ENCODE measurements at places on chromosomes 6 and 20. TPM values are rescaled to one million over a fixed set of nuclear protein-coding genes. Genes with fewer than 3 reads are reported as not detected.

The SYCP2L gene
- 0.29 TPM for total RNA-seq

- DNase-seq = no peak
Measured at GRCh38 chr6:47093169-47093568, 51.0 kb upstream of the ADGRF1 start.

The IL20RA gene
- 0.48 TPM for total RNA-seq

DNA sequence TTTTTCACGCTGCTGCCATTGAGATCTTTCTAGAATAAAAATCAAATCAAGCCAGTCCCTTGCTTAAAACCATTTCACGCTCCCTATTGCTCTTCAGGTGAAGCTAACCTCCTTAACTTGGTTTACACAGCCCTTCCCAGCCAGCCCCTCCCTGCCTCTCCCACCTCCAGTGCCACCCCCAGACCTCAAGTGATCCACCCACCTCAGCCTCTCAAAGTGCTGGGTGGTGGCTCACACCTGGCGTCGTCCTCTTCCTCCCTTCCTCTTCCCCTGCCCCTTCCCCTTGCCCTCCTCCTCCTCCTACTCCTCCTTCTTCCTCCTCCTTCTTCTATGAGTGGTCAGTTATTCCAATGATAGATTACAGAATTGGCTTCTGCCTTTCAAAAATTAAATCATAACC is 42.9 kb downstream of the FAM209B start:
- no peak for DNase-seq

DNA sequence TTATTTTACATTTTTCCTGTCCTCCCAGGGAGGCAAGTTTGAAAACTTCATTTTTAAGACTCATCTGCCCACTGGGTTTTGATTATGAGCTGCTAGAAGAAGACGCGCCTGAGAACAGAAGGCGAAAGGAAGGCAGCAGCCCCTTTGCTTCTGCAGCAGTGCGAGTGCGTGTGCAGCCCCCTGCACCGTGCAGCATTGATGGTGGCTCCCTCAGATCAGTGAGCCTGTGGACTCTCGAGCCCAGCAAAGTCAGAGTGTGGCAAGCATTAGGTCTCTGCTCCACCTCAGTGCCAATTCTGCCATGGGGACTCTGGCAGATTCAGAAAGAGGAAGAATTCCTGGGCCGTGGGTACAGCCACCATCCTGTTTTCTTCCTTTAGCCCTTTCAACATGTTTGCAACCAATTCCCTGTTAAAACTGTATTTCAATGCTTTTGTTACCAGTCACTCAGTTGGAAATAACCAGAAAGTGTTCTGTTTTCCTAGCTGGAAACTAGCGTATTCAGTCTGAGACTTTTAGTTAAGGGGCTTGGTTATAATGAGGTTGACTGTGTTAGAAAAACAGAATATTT is 134.8 kb upstream of the OGFRL1 start:
- DNase-seq = no peak

DNA sequence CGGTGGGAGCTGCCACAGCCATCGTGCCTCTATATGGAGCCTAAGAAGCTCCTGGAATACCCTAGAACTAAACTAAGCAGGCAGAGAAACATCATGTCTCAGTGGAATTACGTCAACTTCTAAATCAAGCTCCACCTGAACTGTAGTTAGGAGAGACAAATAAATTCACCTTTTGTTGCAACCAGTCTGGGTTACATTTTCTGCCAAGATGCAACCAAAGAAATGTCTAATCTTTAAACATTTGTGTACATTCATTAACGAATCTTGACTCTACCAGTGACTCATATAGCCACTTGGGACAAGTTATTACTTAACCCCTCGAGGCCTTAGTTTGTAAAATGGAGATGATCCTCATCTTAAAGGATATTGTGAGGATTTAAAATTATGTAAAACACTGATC is 8.9 kb downstream of the PTPRK start:
- DNase-seq = no peak

DNA sequence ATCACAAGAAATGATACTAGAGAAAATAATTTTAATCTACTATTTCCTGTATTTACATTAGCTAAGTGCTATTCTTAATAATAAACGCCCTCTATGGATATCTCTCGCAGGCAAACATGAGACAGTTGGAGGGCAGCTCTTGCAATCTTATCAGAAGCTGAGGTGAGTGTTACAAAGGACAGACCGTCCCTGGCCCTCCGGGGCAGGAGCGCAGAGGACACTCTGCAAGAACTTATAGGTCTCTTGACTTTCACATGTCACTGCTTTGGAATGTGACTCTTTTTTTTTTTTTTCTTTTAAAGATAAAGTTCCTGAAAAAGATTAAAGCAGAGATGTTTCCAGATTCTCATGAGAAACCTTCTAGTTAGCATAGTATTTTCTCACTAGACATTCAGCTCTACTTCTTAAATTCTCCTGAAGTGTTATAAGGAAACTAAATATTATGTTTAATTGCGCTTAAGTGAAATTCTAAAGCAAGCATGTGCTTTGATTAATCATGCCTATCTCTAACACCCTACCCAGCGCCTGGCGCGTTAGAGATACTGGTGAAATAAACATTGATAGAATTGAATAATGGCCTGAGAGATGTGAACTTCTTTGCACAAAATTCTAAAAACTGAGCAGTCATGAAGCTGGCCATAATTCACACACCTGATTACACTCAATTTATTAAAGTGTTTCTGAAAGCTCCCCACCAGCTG is 57.4 kb downstream of the SYTL3 start:
- no peak for DNase-seq

DNA sequence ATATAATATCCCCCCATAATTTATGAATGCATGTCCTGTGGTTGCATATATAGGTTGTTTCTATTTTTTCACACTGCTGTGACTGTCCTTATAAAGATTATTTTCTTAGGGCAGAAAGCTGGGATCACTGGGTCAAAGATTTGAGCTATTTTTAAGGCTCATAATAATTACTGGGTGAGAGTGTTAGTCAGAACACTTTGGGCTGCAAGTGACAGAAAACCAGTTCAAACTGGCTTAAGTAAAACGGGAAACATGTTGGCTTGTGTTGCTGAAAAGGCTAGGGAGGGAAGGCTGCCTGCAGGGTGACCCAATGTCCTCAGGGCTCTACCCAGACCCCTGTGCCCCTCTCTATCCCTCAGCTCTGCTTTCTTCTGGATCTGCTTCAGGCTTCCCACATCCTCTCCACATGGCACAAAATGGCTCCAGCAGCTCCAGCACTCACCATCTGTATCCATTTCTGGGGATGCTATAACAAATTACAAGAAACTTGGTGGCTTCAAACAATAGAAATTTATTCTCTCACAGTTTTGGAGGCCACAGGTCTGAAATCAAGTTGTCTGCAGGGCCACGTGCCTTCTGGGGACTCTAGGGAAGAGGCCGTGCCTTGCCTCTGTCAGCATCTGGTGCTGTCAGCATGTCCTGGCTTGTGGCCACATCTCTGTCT is 33.1 kb upstream of the MLN start:
- no peak for DNase-seq

GRCh38 chr6:15682965-15683822 is 20.4 kb upstream of the DTNBP1 start:
- DNase-seq = no peak

DNA sequence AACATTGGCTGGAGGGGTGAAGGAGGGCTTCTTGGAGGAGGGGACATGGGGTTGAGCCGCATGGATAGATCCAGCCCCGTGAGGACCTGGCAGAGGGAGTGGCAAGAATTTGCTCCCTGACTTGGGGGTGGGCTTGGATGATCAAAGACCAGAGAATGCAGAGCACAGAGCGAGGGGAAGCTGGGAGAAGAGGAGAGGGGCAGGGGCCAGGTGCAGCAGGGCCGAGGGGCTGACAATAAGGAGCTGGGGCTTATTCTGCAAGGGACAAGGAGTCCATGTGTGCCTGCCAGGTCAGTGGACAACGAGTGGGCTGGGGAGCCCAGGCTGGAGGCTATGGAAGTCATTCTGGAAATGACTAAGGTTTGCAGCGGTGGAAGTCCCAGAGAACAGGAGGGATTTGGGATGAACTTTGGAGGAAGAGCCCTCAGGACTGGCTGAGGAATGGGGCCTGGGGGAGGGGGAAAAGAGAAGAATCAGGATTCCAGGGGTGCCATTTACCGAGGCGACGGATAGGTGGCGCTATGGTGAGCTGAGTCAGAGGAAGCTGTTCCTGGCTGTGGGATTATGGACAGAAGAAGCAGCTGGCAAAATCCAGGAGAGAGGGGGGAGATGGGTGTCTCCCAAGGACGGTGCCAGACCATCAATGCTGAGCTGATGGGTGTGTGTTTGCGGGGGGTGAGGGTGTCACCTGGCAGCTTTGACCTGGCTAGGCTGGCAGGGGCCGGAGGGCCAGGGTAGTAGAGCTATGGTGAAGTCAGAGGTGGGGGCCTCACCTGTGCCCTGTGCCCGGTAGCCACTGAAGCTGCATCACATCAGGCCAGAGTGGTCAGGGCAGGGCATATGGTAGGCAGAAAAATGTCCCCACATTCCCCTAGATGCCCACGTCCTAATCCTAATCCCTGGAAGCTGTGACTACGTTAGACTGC is 7.8 kb downstream of the KCNG1 start:
- DNase-seq = no peak

The FRK gene
- total RNA-seq = 0.06 TPM

The SLC25A27 gene
- total RNA-seq = 2.6 TPM

DNA sequence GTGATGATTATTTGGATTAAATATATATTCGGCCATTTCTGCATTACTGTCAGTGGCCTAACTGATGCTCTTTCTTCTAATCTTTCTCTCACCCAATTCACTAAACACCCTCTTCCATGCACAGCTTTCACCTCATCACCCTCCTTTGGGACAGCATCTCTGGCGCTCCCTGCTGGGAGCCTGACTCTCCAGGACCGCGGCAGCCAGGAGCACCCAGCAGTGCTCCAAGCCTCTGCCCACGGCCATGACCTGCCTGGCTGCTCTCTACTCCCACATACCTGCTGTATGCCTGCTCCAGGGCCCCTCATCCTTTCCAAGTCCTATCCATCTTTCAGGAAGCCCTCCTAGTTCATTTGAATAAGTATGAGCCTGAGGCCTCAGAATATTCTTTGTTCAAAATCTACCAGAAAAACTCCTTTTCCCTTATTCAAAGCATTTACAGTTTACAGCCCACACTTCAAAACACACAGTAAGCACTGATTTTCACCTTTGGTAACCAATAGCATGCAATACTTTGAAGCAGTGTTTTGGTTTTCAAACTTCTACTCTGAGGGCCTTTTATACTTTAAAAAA is 15.2 kb downstream of the CTCFL start:
- DNase-seq = no peak

DNA sequence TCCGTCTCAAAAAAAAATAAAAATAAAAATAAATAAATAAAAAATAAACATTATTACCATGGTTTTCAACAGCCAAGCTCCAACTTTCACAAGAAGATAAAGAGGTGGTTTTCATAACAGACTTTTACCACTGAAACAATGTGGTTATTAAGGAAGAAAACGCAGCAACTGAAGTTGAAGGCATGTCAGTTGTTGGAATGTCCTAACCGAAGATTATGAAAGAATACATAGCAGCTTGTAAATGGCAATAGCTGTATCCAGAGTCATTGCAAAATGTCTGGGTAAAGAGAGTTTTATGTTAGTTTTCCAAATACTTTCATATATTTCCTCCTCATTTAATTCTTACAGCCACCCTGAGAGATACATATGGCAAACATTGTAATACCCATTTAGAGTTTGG is 161.6 kb upstream of the MARCKS start:
- no peak for DNase-seq

- no peak for DNase-seq
Measured at GRCh38 chr6:166849749-166850183, 106.6 kb downstream of the RNASET2 start.

- DNase-seq = no peak
Measured at GRCh38 chr20:15863735-15864134, 709.5 kb downstream of the KIF16B start.

The EFCAB8 gene
- not detected for total RNA-seq

DNA sequence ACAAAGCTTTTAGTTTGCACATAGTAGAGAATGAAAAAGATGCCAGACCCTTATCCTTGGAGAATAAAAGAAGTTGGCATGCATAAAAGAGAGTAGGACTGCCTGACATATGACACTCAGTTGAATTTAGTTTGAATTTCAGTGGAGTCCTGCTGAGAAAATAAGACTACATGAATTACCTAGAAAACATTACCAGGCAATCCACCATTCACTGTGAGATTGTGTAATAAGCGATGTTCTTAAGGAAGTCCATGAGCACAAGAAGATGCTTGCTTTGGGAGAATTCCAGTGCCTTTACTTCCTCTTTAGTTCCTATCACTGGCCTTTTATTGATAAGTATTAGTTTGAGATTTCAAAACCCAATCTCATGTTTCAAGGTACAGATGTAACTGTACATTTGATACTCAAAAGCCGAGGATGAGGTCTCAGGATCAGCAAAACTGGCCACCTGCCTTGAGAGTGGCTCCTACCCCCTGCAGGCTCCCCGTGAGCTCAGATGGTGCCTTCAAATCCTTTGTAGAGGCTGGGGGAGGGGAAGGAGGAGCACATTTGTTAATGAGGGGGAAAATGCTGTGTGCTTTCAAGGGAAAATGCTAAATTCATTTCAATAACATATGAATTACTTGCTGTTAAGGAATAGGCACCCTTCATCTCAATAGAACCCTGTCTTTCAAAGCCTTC is 11.2 kb upstream of the UNC93A start:
- no peak for DNase-seq

GRCh38 chr6:134863763-134864510 is 86.0 kb downstream of the ALDH8A1 start:
- no peak for DNase-seq

DNA sequence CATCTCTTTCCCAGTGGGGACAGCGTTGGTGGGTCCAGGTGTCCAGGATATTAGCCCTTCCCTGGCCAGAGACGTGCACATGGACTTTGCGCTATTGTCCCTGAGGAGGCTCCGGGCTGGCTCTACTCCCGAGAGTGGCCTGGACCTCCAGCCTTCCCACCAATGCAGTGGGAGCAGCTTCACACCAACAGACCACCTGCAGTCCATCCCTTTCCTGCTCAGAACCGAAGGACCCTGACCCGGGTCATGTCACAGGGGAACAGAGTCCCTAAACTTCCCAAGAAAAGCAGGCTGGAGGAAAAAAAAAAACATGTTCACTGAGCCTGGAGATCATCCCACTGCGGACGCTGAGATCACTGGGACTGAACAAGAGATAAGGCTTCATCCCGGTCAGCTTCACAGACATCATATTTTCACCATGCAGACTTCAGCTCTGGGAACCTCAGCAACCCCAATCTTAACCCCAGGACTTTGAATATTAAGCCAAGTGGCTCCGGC is 18.3 kb downstream of the ZMYND8 start:
- DNase-seq = no peak

GRCh38 chr6:51025082-51025777 is 206.6 kb downstream of the TFAP2B start:
- no peak for DNase-seq

- DNase-seq = no peak
Measured at GRCh38 chr6:4660377-4661321, 115.6 kb upstream of the CDYL start.
